Progenitor cell of endocrine pancreas (in vitro differentiated cells): ENCODE measurements at places on chromosomes 1 and 21. TPM values are rescaled to one million over a fixed set of nuclear protein-coding genes. Genes with fewer than 3 reads are reported as not detected.
A peak's percentile ranks its signal among the peaks of the same experiment; 100 is the strongest.

Gene S100A16
- total RNA-seq, result 46.8 and 50.2 TPM in 2 replicates

DNA sequence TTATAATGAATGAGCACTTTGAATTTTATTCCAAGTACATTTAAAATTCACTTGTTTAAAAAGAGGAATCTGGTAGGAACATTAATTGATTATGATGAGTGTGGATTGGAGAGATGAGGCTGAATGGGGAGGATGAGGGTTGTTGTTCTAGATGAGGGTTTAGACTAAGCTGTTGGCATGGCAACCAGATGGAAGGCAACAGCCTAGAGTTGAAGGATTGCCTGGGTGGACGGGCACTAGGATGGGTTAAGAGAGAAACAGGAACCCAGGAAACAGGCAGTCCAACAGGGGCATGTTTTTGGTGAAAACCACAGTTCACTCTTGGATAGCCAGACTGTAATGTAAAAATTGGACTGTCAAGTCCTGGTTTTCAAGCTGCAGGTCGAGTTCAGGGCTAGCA lies 125.5 kb downstream of the CHRM3 start:
- H3K27me3 ChIP-seq, result no peaks in the 10 kb centered on the region
- H3K27ac ChIP-seq, result no peak overlapping the region
- H3K4me3 ChIP-seq, result no peak overlapping the region

DNA sequence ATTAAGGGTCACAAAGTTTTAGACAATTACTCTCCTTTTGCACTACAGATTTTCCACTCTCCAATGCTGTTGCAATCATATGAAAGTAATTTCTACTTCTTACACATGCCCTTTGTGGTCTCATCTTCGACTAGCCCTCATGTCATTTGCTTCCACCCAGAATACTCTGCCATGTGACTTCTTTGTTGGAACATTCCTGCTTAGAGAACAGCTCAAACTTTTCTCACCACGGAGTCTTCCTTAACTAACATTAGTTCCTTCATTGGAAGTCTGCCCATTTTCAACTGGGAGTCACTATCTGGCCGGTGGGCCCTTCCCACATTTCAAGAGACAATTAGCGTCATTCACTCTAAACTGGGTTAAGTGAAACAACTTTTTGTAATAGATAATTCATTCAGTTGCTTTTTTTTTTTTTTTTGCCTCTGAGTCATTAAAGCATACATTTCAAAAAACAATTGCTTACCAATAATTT lies 142.6 kb upstream of the PALMD start:
- peaks cover 3% of the 10 kb centered on the region for H3K36me3 ChIP-seq
- H3K4me3 ChIP-seq, result no peak overlapping the region
- no peak for DNase-seq

DNA sequence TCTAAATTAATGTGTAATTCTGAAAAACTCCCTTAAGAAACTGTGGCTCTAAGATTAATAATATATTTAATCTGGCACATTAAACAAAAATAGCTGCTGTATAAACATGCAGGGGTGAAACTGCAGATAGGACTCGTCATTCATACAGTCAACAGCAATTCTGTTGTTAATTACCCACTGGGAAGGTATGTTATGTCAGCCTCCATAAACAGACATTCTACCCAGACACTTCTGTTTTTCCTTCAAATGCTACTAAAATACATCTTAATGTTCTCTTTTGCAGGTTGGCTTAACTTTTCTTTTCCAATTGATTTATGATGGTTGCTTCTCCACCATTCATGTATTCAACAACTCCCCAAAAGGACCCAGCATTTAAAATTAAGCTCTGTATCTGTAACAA lies 165.6 kb downstream of the SIPA1L2 start:
- no peak overlapping the region for H3K27ac ChIP-seq
- no peaks in the 10 kb centered on the region for H3K27me3 ChIP-seq
- DNase-seq, result no peak
- peaks cover 23% of the 10 kb centered on the region for H3K4me1 ChIP-seq

Gene ADCY10
- 0.55 and 0.60 TPM in 2 replicates for total RNA-seq

- no peaks in the 10 kb centered on the region for H3K27me3 ChIP-seq
- peak overlapping the region; percentile 3 for H3K27ac ChIP-seq
- DNase-seq, result no peak
Measured at GRCh38 chr1:24506691-24507381, 4.2 kb downstream of the RCAN3 start.

- H3K36me3 ChIP-seq, result peaks cover 8% of the 10 kb centered on the region
- DNase-seq, result no peak
- H3K27ac ChIP-seq, result no peak overlapping the region
Measured at GRCh38 chr1:206735553-206736031, 35.0 kb upstream of the IL19 start.

Gene C8B
- total RNA-seq, result 0.26 TPM in 1 of 2 replicates, not detected in the other

Gene SPATA1
- total RNA-seq, result 1.9 and 2.5 TPM in 2 replicates

- no peaks in the 10 kb centered on the region for H3K27me3 ChIP-seq
- H3K27ac ChIP-seq, result peak overlapping the region; percentile 93
- peaks cover 38% of the 10 kb centered on the region for H3K4me1 ChIP-seq
Measured at GRCh38 chr1:246583056-246583440, 16.8 kb downstream of the CNST start.

DNA sequence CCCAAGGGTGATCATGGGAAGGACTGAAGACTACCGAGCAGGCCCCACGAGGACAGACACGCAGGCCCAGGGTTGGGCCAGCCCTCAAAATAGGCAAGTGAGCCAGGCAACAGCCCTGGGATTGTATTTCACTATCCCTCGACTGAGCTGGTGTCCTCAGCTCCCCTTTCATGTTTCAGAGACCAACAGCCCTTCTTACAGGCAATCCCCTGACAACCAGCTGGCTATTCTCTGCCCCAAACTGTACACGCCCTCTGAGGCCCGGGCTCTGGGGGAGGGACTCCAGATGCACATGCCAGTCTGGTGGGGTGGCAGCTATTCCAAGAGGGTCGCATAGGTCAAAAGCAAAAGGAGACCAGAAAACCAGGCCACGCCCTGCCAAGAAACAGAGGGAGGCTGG lies 243.0 kb downstream of the TOMM20 start:
- H3K27ac ChIP-seq, result no peak overlapping the region
- H3K4me3 ChIP-seq, result no peak overlapping the region
- DNase-seq, result no peak
- H3K36me3 ChIP-seq, result no peaks in the 10 kb centered on the region
- no peaks in the 10 kb centered on the region for H3K27me3 ChIP-seq
- peaks cover 7% of the 10 kb centered on the region for H3K4me1 ChIP-seq

- H3K4me3 ChIP-seq, result peak overlapping the region; percentile 85
- H3K27me3 ChIP-seq, result no peaks in the 10 kb centered on the region
- peaks cover 3% of the 10 kb centered on the region for H3K36me3 ChIP-seq
- peak; percentile 40 for DNase-seq
- peaks cover 64% of the 10 kb centered on the region for H3K4me1 ChIP-seq
- peak overlapping the region; percentile 99 for H3K27ac ChIP-seq
Measured at GRCh38 chr1:200893411-200893901, 1.2 kb upstream of the INAVA start.

GRCh38 chr1:68782890-68783289 lies 286.0 kb upstream of the DEPDC1 start:
- no peak for DNase-seq
- H3K4me1 ChIP-seq, result no peaks in the 10 kb centered on the region
- H3K27me3 ChIP-seq, result no peaks in the 10 kb centered on the region
- H3K36me3 ChIP-seq, result no peaks in the 10 kb centered on the region
- H3K27ac ChIP-seq, result no peak overlapping the region
- H3K4me3 ChIP-seq, result no peak overlapping the region

- peaks cover 4% of the 10 kb centered on the region for H3K4me1 ChIP-seq
- H3K27ac ChIP-seq, result no peak overlapping the region
- peaks cover 26% of the 10 kb centered on the region for H3K27me3 ChIP-seq
- no peaks in the 10 kb centered on the region for H3K36me3 ChIP-seq
- H3K4me3 ChIP-seq, result no peak overlapping the region
- DNase-seq, result no peak
Measured at GRCh38 chr1:114009393-114009792, 30.1 kb downstream of the OLFML3 start.

Gene NBPF10
- 3.4 and 3.6 TPM in 2 replicates for total RNA-seq

DNA sequence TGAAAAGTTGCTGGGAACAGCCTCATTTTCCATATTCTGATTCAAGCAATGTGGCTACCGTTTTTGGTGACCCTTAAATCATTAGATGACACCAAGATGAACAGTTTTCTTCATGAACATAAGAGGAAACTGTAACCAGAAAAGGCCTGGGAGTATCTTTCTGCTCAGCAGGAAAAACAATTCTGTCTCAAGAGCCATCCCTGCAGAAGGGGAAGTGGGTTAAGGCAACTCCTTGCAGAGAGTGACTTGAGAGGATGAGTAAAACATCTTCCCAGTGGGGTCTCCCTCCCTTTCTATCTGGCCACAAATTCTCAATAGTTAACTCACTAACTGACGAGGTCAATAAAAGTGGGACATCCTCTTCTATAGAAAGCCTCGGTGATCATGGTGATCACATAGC lies 187.6 kb upstream of the NRIP1 start:
- H3K4me3 ChIP-seq, result no peak overlapping the region
- H3K27ac ChIP-seq, result no peak overlapping the region
- no peaks in the 10 kb centered on the region for H3K4me1 ChIP-seq
- no peak for DNase-seq
- H3K27me3 ChIP-seq, result peaks cover 8% of the 10 kb centered on the region

DNA sequence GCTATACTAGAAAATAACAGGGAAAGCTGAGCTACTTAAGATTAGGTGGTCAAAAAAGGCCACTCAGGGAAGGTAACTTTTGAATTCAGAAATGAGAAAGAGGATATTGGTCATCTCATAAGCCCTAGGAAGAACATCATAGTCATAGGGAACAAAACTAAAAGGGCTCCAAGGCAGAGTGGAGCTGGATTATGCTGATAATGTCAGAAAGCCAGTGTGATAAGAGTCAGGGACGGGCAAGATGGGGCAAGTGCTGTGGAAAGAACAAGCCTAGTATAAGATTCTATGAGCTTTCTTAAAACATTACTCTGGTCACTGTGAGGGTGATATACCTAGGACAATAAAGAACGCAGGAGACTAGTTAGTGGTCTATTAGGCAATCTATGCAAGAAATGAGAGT lies 106.6 kb downstream of the DUSP10 start:
- H3K27ac ChIP-seq, result no peak overlapping the region
- peaks cover 2% of the 10 kb centered on the region for H3K4me1 ChIP-seq
- DNase-seq, result no peak
- no peaks in the 10 kb centered on the region for H3K36me3 ChIP-seq

GRCh38 chr1:151158326-151158725 lies 1.9 kb downstream of the TNFAIP8L2 start:
- no peaks in the 10 kb centered on the region for H3K27me3 ChIP-seq
- peaks cover 16% of the 10 kb centered on the region for H3K36me3 ChIP-seq
- H3K27ac ChIP-seq, result no peak overlapping the region
- no peak for DNase-seq
- H3K4me3 ChIP-seq, result no peak overlapping the region

Gene LDLRAD1
- total RNA-seq, result 0.20 and 0.84 TPM in 2 replicates

Gene FCRL5
- not detected in 2 replicates for total RNA-seq

GRCh38 chr1:58966103-58966916 lies 182.5 kb upstream of the JUN start:
- H3K4me3 ChIP-seq, result no peak overlapping the region
- H3K27me3 ChIP-seq, result no peaks in the 10 kb centered on the region
- DNase-seq, result no peak
- peaks cover 2% of the 10 kb centered on the region for H3K4me1 ChIP-seq
- no peak overlapping the region for H3K27ac ChIP-seq

DNA sequence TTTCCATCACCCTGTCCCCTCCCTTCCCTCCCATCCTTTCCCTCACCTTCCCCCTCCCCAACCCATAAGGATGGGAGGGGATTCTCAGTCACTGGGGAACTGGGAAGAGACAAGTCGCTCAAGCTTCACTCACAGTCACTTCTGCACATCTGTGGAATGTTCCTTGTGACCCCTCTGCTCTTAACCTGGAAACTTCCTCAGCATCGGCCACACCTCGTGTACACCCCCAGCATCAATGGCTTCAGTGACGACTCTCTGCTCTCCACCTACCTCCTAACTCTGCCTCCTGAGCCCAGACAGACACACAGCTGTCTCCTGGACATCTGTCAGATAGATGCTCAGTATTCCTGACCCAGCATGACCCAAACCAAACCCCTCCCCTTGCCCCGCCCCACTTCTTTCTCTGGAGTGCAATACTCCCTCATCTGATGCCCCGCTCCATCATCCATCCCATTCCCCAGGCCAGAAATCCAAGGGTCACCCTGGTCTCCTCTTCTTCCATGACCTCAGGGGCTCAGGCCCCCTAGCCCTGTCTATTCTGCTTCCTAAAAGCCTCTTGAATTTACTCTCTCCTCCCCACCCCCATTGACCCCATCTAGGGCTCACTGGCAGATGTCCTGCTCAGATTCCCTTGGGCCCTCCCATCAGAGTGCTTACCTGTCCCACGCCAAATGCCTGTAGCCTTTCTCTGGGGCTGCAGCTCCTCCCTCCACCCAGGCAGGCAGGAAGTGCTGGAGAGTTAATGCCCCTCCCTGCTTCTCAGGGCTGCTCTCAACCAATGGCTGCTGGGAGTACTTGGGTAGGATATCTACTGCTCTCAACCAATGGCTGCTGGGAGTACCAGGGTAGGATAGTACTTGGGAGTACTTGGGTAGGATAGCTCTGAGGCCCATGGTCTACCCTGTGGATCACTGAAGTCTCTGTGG lies 83.1 kb upstream of the CSF3R start:
- no peak overlapping the region for H3K4me3 ChIP-seq
- no peak overlapping the region for H3K27ac ChIP-seq
- H3K4me1 ChIP-seq, result peaks cover 14% of the 10 kb centered on the region
- no peak for DNase-seq

- H3K4me1 ChIP-seq, result peaks cover 6% of the 10 kb centered on the region
- no peak overlapping the region for H3K27ac ChIP-seq
- H3K27me3 ChIP-seq, result no peaks in the 10 kb centered on the region
- no peaks in the 10 kb centered on the region for H3K36me3 ChIP-seq
Measured at GRCh38 chr1:163104385-163105099, 35.4 kb downstream of the RGS4 start.

DNA sequence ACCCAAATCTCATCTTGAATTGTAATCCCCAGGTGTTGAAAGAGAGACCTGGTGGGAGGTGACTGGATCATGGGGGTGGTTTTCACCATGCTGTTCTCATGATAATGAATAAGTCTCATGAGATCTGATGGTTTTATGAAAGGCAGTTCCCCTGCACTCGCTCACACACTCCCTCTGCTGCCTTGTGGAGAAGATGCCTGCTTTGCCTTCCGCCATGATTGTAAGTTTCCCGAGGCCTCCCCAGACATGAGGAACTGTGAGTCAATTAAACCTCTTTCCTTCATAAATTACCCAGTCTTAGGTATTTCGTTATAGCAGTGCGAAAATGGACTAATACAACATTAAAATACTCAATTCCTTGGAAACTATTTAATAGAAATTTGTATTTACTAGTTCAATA lies 99.2 kb downstream of the PROX1 start:
- no peaks in the 10 kb centered on the region for H3K27me3 ChIP-seq
- DNase-seq, result no peak
- no peaks in the 10 kb centered on the region for H3K36me3 ChIP-seq
- no peak overlapping the region for H3K4me3 ChIP-seq
- H3K27ac ChIP-seq, result no peak overlapping the region
- H3K4me1 ChIP-seq, result peaks cover 8% of the 10 kb centered on the region

Gene TCEA3
- total RNA-seq, result 12.9 and 13.6 TPM in 2 replicates

- H3K4me3 ChIP-seq, result no peak overlapping the region
- H3K27me3 ChIP-seq, result peaks cover 3% of the 10 kb centered on the region
- DNase-seq, result no peak
- H3K27ac ChIP-seq, result no peak overlapping the region
Measured at GRCh38 chr1:39522661-39523567, 31.5 kb downstream of the BMP8A start.

- H3K36me3 ChIP-seq, result peaks cover 6% of the 10 kb centered on the region
- H3K4me1 ChIP-seq, result peaks cover 17% of the 10 kb centered on the region
- peak overlapping the region; percentile 76 for H3K27ac ChIP-seq
- H3K4me3 ChIP-seq, result no peak overlapping the region
- no peaks in the 10 kb centered on the region for H3K27me3 ChIP-seq
Measured at GRCh38 chr1:15961492-15961891, 14.4 kb downstream of the ZBTB17 start.

Gene ZNF687
- total RNA-seq, result 43.0 and 45.0 TPM in 2 replicates

- no peak overlapping the region for H3K4me3 ChIP-seq
- H3K4me1 ChIP-seq, result peaks cover 17% of the 10 kb centered on the region
- DNase-seq, result no peak
- H3K36me3 ChIP-seq, result peaks cover 10% of the 10 kb centered on the region
- H3K27me3 ChIP-seq, result no peaks in the 10 kb centered on the region
Measured at GRCh38 chr1:212759683-212760082, 31.9 kb downstream of the NSL1 start.
